ENCODE measurements at places on chromosomes 3 and 15.

DNA sequence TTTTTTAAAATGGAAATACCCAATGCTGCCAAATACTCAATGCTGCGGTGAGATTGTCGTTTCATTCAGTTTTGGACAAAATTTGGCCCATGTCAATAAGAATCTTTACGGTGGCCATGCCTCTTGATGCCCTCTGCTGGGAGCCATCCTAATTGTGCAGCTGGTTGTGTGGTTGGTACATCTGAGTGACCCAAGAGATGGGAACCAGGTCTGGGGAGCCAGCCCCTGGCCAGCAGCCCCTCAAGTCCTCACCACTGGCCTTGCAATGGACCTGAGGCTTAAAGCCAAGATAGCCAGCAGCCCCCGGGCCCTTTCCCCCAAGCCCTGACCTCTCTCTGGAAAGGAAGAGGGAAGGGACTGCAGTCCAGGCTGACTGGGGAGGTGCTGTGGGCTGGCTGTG, 36.4 kb upstream of the ESYT3 start:
- DNase-seq = no peak

DNA sequence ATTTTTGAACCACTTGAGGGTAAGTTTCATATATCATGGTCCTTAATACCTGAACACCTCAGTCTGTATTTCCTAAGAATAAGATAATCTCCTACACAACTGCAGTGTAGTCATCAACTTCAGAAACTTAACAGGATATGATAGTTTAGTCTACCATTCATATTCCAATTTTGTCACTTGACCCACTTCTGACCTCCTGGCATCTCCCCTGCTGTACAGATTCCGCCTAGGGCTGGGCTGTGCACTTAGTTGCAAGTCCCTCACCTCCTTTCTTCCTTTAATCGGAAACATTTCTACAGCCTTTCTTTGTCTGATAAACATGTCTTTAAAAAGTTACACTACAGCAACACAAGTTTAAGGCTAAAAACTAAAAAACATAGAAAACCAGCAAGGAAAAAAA, 218.4 kb upstream of the SLCO3A1 start:
- DNase-seq = no peak

GRCh38 chr15:43406189-43406588, 35.3 kb downstream of the TUBGCP4 start:
- DNase-seq = no peak

DNA sequence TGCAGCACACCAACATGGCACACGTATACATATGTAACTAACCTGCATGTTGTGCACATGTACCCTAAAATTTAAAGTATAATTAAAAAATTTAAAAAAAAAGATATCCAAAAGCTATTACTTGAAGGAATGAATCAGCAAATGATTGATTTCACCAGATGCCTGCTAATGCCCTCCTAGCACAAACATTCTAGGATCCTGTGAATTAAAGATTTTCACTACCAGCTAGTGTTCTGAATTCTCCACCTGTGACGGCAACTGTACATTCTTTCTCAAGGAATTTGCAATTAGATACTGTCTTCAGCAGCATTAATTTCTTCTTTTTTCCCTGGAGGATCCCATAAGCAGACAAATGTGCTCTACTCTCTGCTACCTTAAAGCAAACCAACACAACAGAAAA, 694.9 kb downstream of the NTRK3 start:
- no peak for DNase-seq

GRCh38 chr3:170809007-170809974, 60.7 kb downstream of the RPL22L1 start:
- peak; percentile 11 for DNase-seq

DNA sequence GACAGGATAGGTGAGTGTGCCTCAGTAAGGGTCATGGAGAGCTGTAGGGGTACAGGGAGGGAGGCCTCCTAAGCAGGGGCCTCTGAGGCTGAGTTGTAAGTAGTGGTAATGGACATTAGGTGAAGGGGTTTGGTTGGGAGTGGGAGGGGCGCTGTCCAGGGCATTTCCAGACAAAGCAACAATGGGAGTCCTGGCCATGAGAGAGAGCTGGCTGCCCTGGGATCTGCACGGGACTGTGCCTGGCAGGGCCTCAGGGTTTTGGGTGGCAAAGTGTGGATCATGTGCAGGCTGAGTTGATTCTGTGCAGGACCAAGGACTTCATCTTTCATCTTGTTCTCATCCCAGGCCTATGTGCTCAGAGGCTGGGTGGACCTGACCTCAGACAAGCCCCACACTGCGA, 4.6 kb downstream of the TTC21A start:
- no peak for DNase-seq

DNA sequence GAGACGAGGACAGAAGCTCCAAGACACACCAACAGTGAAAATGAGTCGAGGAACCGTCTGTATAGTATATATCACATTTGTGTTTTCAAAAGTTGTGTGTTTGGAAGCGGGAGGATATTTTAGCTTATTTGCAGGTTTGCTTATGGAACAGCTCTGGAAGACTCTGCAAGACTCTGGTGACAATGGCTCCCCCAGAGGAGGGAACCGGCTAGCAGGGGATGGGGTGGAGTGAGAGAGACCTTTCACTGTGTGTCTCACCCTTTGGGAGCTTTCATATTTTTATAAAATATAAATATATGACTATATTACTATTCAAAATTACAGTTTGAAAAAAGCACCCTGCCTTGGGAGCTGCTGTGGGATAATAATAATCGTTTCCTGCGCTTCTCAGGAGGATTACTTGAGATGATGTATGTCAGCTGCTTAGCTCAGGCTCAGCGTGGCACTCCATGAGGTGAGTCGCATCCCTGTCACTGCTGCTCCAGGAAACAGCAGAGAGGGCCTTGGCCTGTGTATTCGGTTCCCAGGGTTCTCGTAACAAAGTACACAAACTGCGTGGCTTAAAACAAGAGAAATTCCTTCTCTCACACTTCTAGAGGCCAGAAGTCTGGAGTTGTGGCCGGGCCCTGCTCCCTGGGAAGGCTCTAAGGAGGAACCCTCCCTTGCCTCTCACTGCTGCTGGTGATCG, 183.9 kb downstream of the FAM43A start:
- DNase-seq = no peak

DNA sequence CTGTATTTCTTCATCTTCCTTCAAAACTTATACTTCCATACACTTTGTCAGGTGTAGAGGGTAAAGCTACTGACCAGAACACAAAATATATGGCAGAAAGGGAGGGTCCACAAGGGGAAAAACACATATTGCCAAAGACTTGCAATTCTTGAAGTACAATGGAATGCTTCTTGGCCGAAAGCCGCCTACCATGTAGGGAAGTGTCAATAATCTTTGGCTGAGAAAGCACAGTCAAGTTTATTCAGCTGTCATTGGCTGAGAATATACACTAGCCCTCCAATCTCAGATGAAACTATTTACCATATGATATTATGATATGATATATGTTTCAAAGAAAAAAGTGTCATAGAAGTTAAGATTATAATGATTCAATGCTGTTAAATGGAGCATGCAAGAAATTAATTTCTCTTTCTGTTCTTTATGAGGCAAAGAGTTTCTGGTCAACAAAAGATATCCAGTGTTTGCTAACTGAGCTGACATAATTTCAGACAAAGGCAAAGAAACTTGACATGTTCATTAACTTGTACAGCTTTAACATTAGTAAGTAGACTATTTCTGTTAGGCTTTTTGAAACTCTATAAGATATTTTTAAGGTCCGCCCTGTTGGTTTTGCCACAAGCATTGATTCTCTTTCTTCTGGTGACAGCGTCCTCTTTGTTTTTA, 89.0 kb upstream of the LPP start:
- DNase-seq = no peak

- DNase-seq = no peak
Observed at GRCh38 chr3:34808287-34808686, 831.0 kb upstream of the ARPP21 start.

DNA sequence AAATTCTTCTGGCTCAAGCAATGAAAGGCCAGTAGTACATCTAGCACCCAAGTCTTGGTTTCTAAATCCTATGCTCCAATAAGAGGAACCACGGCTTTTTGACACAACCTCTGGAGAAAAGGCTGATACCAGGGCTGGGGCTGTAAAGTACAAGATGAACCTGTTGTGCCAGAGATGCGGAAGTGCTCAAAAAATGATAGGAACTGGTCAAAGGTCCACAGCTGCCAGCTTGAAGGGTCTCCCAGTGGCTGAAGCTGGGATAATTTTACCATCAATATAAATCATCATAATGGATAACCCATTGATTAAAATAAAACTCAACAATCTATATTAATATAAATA, 558 bp upstream of the NCEH1 start:
- DNase-seq = no peak

- DNase-seq = no peak
Observed at GRCh38 chr3:126621627-126622345, 33.1 kb downstream of the TXNRD3 start.

- no peak for DNase-seq
Observed at GRCh38 chr15:79677241-79677640, 219.6 kb downstream of the MTHFS start.

- no peak for DNase-seq
Observed at GRCh38 chr3:182136008-182136910, 424.5 kb downstream of the SOX2 start.

DNA sequence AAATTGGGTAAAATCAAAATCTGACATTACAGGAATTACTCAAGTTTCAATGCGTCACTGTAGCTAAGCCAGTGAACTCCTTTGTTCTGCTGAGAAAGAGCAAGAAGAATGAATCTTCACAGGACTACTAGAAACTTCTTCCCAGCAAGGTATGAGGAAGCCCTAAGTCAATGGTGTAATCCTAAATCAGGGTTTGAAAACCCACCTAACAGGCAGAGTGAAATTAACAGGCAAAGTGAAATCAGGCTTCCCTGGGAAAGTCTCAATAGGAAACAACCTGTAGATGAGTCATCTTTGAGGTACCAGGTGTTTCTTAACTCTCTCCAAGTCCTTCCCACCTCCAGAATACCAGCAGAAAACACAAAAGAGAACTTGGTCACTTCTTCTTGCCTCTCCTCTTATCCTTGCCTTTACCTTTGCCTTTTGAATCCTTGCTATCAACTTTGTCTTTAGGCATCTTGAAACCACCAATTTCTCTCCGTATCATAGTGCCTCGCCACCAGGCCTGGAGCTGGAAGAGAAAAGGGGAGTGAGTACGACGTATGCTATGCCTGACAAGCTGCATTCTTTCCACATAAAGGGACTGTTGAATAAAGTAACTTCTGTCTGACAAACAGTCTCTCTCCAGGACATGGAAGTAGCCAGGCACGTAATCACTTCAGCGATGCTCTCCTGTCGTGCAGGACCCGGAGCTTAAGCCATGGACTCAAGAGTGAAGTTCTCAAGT, 60.6 kb upstream of the RPL35A start:
- DNase-seq = no peak

- no peak for DNase-seq
Observed at GRCh38 chr15:87572381-87572910, 684.1 kb downstream of the NTRK3 start.

- no peak for DNase-seq
Observed at GRCh38 chr15:72284781-72285180, 12.4 kb upstream of the PARP6 start.

DNA sequence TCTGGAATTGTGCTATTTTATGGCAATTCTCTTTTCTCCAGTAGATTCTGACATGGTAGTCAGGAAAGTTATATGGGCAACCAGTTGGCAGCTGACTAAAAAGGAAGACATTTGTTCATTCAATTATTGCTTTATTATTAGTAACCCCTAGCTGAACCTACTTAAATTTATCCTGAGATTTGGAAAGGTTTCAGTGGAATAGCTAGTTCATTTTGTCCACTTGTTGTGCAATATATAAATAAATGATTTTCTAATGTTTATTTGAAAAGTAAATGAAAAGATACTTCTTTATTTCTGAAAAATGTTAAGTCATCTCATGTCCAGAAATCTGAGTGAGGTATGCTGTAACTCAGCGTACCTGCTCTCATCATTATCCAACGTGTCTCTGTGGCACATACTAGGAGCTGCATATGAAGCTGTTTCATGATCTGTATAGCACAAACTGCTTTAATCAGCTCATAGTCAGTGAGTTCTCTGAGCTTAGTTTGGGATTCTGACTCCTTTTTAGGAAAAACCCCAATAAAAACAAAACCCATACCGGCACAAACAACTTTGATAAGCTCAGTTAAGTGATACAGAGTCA, 35.9 kb downstream of the RARB start:
- DNase-seq = no peak

DNA sequence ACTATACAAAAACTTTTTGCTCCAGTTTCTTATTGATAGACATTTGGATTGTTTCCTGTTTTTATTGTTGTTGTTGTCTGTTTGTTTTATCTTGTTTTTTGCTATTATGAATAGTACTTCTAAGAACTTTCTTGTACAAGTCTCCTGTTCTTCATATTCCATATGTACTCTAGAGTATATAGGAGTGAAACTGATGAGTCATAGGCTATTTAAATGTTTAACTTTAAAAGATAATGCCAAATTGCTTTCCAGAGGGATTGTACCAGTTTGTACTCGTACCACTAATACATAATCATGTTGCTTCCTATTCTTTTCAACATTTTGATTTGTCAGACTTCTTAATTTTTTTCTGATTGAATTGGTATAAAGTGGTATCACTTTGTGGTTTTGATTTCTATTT, 19.6 kb downstream of the LRRC49 start:
- DNase-seq = no peak

GRCh38 chr15:84570164-84570735, 30.6 kb upstream of the ZSCAN2 start:
- peak; percentile 67 for DNase-seq

DNA sequence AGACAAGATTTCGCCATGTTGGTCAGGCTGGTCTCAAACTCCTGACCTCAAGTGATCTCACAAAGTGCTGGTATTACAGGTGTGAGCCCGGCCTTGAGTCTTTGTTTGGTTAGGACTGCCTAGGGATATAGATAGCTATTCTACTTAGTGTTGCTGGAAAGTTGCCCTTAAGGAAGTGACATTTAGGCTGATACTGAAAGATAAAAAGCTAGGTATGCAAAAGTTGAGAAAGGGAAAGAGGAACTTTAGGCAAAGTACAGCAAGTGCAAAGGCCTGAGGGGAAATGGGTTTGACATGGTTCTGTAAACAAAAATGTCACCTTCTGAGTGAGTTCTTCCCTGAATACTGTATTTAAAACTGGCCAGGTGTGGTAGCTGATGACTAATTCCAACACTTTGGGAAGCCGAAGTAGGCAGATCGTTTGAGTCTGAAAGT, 111.5 kb downstream of the ZNF609 start:
- DNase-seq = peak; percentile 36

GRCh38 chr3:18126772-18127171, 298.4 kb downstream of the SATB1 start:
- DNase-seq = no peak

GRCh38 chr15:91857772-91858171, 4.3 kb downstream of the SLCO3A1 start:
- peak; percentile 67 for DNase-seq

DNA sequence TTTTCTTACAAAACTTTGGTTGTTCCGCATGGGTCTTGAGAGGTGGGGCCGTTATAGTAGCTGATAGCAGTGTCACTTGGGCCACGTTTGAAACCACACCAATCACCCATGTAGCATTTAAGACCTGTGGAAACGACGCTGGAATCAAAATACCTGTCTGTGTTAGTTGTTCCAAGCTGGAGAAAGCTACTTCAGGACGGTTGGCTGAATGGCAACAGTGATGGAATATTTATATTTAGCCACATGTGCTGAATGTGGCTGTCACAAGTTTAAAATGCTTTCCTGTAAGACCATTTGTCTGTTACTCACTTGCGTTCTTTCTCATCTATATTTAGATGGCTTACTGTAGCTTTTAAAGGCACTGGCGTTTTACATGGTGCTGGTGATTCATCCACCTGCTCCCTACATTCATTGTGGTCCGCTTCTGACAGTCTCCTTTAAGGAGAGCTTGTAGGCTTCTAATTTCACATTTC, 1.4 kb downstream of the DNAJA4 start:
- DNase-seq = peak; percentile 55
